ENCODE measurements at places on chromosomes 4 and X.

DNA sequence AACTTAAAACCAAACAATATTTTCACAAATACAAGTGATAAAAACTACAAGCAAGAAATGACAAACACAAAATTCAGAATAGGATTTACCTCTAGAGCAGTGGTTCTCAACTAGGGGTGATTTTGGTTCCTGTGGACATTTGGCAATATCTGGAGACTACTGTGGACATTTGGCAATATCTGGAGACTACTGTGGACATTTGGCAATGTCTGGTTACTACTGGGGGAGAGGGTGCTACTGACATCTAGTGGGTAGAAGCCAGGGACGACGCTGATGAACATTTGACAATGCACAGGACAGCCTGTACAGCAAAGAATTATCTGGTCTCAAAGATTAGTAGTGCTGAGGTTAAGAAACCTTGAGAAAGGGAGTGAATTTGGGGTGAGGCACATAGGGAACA is 169.8 kb downstream of the CLCN4 start:
- DNase-seq = no peak

DNA sequence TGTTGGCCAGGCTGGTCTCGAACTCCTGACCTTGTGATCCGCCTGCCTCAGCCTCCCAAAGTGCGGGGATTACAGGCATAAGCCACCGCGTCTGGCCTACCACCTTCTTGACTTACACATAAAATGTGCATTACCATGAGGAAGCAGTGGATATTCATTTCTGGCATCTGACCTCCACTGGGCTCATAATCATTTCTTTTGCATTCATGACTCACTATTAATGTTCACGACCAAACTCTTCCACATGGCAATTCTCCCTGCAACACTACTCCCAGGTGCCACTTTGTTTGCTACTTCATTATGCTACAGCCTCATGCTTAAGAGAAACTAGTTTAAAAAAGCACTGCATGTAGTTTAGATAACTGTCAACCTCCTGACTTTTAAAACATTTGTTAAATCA is 22.7 kb downstream of the RASGEF1B start:
- no peak for DNase-seq

- no peak for DNase-seq
Measured at GRCh38 chr4:24930151-24930550, 17.3 kb upstream of the CCDC149 start.

DNA sequence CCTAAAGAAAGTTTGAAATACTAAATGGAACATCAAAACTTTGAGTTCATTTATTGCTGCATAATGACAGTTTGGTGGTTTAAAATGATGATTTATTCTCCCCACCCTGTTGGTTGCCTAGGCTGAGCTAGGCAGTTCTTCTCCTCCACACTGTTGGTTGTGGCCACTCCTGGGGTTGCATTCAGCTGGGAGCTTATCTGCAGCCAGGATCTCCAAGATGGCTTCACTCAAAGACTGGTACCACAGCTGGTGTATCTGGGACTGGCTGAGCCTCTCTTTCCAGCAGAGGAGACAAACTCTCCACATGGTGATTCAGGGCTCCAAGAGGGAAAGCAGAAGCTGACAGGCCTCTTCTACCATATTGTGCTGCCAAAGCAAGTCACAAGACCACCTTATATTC is 33.1 kb downstream of the MSL3 start:
- no peak for DNase-seq

DNA sequence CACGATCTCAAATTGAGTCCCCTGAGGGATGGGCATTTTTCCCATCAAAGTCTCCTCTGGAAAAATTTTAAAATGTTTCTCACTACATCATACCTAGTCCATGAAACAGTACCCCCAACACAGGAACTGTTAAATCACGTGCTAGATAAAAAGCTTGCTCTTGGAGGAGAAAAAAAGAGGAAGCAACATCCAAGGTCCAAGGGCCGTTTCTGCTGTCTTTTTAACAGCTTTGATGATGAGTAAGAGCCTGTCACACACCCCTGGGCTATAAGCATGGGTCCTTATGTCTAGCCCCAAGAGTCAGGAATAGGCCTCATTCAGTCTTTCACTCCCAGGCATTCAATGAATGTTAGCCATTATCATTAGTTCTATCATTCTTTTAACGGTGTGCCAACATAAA is 128.9 kb downstream of the SH3KBP1 start:
- DNase-seq = no peak

GRCh38 chr4:171025343-171025742 is 787.9 kb upstream of the GALNTL6 start:
- DNase-seq = no peak

- DNase-seq = no peak
Measured at GRCh38 chr4:177313263-177313662, 3.6 kb downstream of the NEIL3 start.

GRCh38 chrX:56550667-56551066 is 12.8 kb upstream of the UBQLN2 start:
- no peak for DNase-seq

GRCh38 chr4:110905367-110905766 is 282.5 kb upstream of the PITX2 start:
- DNase-seq = no peak

DNA sequence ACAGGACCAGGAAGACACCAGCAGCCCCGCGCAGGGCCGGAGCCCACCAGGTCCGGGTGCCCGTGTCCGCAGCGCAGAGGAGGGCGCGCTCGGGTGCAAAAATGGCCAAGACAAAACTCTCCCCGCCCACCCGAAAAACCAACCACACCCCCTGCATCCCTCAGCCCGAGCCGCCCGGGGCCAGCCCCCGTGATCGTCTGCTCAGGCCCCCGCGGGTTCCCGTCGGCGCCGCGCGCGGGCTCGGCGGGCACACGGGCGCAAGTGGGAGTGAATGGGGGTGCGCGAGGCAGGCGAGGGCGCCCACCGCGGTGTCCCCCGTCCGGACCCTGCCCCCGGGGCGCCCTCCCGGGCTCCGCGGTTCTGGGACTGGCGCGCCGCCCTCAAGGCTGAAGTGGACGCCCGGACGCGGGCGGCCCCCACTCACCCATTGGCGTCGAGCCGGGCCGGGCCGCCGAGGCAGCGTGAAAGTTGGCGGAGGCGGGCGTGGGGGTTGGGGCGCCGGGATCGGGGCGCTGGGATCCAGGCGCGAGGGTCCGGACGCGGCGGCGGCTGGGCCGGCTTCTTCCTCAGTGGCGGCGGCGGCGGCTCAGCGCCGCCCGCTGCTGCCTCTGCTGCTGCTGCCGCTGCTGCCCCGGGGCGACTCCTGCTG is 393 bp downstream of the SH3KBP1 start:
- peak; percentile 30 for DNase-seq

DNA sequence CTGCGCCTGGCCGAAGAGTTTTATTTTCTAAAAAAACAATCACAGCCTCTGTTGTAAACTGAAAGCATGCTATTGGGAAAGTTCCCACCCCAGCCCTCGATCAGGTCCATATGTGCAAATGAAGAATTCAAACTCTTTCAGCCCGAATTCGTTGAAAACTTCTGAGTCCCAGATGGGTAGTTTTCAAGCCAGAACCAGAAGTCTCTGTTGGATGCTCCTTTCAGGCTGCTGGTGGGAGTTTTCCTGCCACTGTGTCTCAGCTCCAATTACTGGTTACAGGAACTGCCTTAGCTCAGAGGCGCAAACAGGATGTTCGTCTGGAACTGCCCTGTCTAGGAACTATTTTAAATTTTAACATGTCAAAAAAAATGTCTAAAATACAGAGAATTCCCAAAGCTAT is 9.3 kb upstream of the ALG13 start:
- no peak for DNase-seq

- DNase-seq = no peak
Measured at GRCh38 chr4:98248934-98249333, 12.2 kb upstream of the RAP1GDS1 start.

- DNase-seq = no peak
Measured at GRCh38 chr4:114780205-114780604, 181.6 kb downstream of the UGT8 start.

GRCh38 chr4:88573276-88573980 is 18.9 kb upstream of the HERC3 start:
- DNase-seq = no peak
